ENCODE measurements at places on chromosomes 11 and 22.

GRCh38 chr11:18248561-18248960, at the start of gene SAA2:
Gene SAA2, minus strand, starts transcription at chr11:18248668. Its CDS starts 657 bp downstream, at chr11:18248011.
- no peak for DNase-seq

DNA sequence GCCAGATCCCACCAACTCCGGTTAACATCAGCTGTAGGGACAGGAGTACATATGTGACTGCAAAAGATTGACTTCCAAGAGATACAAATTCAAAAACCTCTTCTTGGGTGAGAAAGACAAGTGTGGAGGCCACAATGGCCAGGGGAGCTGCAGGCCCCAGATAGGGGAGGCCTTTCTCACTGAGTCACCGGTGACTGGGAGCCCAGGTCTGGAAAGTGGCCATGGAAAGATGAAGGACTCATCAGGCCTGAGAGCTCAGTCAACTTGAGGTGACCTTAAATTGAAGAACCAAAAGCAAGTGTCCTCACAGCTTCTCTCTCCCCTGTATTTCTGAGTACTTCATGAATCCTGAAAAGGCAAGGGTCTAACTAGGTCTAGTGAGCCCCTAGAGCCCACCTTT, 90.4 kb upstream of the CLPB start:
- no peak for DNase-seq

GRCh38 chr11:64134963-64135362, 30.9 kb downstream of the MACROD1 start:
- DNase-seq = no peak

DNA sequence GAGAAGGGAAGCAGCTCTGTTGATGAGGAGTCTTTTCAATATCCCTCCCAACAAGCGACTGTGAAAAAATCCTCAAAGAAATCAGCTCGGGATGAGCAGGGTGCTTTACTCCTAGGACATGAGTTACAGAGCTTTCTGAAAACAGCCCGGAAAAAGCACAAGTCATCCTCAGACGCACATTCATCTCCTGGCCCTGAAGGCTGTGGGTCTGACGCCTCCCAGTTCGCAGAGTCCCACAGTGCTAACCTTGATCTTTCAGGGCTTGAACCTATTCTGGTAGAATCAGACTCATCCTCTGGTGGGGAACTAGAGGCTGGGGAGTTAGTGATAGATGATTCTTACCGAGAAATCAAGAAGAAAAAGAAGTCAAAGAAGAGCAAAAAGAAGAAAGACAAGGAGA, 7.7 kb downstream of the HMGXB4 start:
- DNase-seq = no peak

DNA sequence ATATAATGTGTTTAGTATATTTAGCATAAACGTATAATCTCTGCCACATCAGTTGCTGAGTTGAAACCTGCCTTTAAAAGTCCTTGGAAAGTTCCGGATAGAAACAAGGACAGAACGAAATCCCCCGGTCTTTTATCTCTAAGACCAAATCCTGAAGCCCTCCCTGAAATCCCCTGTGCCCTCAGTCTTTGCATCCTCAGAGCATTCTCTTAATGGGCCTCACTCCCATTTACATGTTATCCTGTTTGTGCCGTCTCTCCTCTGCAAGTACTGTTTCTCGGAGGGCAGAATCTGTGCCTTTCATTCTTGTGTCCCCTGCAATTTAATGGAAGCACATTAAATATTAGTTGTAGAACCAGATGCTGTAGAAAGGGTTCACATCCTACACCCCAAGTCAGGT, 56.0 kb downstream of the ZNRF3 start:
- no peak for DNase-seq

GRCh38 chr11:58742981-58743880, 11.5 kb upstream of the GLYAT start:
- no peak for DNase-seq

- no peak for DNase-seq
Observed at GRCh38 chr11:20261526-20261925, 101.3 kb upstream of the DBX1 start.

- no peak for DNase-seq
Observed at GRCh38 chr11:45280449-45280848, 5.7 kb downstream of the SYT13 start.

GRCh38 chr11:3710485-3711259, 39.5 kb upstream of the CHRNA10 start:
- no peak for DNase-seq

GRCh38 chr11:7486781-7487140, 1.5 kb downstream of the OLFML1 start:
- DNase-seq = no peak

- no peak for DNase-seq
Observed at GRCh38 chr11:121337740-121338272, 45.2 kb downstream of the SC5D start.

DNA sequence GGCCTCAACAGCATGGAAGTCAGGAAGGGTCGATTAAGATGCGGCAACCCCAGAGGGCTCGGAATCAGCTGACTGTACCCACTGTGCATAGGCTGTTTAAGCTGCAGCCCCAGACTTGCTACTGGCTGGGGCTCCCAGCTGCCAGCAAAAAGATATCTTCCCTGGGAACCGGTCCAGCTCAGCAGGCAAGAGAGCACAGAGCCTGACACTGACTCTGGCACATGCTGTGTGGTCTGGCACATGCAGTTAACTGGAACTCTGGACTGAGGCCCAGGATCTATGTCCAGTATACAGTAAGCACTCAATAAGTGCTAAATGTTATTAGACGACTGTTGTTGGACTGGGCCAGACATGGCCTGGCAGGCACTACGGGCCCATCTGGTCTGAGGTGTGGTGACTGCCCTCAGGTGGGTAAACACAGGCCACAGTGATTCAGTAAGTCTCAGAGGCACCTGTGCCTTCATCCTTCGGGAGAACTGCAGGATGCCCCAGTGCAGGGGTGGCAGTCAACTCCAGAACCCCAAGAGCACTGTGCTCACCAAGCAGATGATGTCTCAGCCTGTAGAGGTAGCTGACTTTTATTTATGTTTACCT, 87.6 kb downstream of the LARGE1 start:
- DNase-seq = no peak

GRCh38 chr22:44595841-44596341, 97.9 kb upstream of the RTL6 start:
- DNase-seq = no peak

DNA sequence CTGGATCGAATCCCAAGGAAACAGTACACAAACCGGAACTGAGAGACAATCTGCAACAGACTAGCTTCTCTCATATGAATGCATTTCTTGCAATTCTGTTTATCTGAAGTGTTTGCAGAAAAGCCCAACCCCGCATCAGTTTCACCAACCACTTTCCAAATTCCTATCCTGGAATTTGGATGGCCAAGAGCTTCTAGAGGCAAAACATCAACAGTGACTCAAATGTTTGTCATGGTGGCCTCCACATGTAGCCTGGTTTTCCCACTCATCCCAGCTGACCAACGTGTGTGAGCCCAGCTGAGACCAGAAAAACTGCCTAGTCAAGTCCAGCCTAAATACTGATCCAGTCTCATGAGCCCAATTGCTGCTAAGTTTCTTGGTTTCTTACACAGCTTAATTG, 8.3 kb upstream of the MIEF1 start:
- no peak for DNase-seq

DNA sequence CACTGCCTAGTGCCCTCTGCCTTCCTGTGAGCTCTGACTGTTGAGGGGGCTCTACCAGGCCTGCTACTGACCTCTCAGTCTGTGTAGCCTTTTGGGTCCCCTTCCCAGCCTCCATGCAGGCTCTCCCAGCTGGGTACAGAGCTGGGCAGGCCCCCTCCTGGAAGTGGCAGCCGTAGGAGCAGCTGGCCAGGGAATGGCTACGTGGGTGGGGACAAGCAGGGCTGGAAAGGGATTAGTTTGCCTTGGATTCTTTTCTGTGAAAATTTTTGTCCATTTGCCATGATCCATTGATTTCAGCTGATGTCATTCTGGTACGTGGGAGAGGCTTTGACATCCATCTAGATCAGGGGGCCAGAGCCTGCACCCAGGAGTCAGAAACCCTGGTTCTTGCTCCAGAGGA, 23.9 kb upstream of the NECTIN1 start:
- DNase-seq = no peak

DNA sequence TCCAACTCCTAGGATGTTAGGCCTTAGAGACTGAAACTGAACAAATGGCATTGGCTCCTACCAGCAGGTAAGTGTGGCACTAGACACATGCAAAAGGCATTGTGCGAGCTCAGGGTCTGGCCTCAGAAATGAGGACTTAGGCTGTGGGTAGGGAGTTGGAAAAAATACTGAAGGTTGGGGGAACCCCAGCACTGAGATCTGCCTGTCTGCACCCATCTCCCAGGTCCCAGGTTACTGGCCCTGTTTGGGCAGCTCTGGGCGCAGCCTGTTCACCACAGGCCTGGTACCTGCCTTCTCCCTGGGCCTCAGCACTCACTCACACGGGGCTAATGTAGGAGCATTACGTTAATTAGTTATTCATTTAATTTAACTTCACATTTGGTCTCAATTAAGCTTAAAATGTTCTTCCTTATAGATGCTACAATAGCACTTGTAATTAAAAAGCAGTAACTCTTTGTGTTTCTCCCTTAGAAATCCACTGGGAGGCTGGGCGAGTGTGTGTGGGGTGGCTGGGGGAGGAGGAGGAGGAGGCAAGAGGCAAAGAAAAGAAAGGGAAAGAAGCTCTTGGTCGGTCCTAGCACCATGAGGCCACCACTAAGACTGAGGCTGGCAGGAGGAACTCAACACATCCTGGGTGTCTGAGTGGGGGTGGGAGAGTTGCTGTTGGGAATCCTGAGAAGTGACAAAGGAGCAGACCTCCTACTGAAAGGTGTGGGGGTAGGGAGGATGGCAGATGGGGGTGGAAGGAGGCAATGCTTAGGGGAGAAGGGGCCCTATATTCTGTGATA, 19.4 kb downstream of the TMEM218 start:
- no peak for DNase-seq

DNA sequence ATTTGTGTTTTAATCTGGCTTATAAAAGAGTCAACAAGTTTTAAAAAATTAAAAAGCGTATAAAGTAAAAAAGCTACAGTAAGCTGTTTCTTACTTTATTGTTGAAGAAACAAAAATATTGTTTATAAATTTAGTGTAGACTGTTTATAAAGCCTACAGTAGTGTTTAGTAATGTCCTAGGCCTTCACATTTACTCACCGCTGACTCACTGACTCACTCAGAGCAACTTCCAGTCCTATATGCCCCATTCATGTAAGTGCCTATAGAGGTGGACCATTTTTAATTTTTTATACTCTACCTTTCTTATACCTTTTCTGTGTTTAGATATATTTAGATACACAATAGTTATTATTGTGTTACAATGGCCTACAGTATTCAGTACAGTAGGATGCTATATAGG, 12.2 kb downstream of the MPPED2 start:
- no peak for DNase-seq

DNA sequence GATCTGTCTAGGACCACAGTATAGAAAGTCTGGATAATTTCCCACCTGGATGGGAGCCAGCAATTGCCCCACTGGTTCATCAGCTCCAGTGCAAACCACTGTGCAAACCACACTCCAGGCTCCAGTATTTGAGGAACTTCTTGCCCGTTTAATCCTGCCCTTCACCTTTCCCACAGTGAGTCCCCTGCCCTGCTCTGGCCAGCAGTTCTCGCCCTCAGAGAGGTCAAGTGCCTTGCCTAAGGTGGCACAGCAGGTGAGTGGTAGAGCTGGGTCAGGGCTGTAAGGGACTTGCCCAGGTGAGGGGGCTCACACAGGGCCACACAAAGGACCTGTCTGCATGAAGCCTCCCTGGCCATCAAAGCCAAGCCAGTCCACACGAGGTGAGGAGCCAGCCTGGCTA, 24.1 kb downstream of the MS4A10 start:
- DNase-seq = no peak

DNA sequence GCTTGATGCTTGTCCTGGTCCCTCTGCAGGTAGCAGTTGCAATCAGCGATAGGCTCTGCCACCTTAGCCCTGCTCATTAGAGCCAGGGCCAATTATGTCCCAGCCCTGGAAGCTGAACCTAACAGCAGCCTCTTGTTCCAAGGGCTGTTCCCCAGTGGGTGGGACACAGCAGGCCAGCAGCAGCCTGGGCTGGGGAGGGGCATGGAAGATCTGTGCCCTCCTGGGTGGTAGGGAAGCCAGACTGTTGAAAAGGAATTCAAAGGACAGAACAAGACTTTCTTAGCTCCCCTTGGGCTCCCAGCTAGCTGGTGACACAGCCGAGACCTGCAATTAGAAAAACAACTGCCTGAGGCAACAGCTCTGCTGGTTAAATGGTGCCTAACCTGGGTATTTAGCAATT, 17.4 kb downstream of the DRD2 start:
- DNase-seq = no peak

GRCh38 chr11:65445101-65445603, 22.6 kb downstream of the NEAT1 start:
- no peak for DNase-seq

GRCh38 chr11:122750049-122750448, 88.3 kb upstream of the CRTAM start:
- no peak for DNase-seq

GRCh38 chr11:59285716-59286260, 72.9 kb upstream of the OR5AN1 start:
- no peak for DNase-seq

GRCh38 chr11:14455648-14456430, 43.8 kb downstream of the COPB1 start:
- DNase-seq = no peak

GRCh38 chr11:111167666-111168065, 77.9 kb upstream of the POU2AF2 start:
- no peak for DNase-seq

GRCh38 chr11:132072858-132073211, 702.4 kb downstream of the NTM start:
- no peak for DNase-seq

DNA sequence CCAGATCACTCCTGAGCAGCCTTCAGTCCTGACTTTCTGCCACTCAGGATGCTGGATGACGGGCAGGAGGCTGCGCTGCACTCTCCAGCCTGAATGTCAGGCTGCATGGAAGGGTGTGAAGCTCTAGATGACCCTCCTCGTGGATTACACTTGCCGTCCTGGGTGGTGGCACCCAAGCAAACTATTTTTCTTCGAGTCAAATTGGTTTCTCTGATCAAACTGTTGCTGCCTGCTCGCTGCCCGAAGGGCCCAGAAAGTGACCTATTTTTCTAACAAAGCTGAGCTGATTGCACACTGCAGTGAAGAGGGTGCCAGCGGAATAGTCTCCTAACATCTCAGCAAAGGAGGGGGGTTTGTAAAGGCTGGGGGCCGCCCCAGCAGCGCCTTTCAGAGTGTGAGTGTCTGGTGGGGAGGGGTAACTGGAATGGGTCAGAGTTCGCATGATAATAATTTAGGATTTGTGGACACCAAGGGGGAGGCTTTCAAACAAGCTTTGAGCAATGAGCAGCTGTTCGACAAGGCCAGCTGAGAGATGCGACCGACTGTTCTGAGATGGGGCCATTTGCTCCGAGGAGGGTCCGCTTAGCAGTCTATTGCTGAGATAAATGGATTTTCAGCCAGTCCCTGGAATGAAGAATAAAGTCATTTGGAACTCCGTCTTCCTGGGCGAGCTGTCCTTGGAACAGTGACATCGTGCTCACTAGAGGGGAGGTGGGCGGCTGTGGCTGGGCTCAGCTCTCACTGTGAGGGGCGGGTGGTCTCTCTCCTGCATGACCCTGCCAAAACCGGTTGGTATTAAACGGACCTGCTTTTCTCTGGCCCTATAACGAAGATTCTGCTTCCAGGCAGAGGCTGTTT, 537.6 kb downstream of the BRD1 start:
- DNase-seq = no peak

Data from KG1 (cell line).